ENCODE measurements at places on chromosomes 3 and 15. TPM values are rescaled to one million over a fixed set of nuclear protein-coding genes. Genes with fewer than 3 reads are reported as not detected.
A peak's percentile ranks its signal among the peaks of the same experiment; 100 is the strongest.

The FBXL22 gene
- total RNA-seq, result 0.31 TPM

DNA sequence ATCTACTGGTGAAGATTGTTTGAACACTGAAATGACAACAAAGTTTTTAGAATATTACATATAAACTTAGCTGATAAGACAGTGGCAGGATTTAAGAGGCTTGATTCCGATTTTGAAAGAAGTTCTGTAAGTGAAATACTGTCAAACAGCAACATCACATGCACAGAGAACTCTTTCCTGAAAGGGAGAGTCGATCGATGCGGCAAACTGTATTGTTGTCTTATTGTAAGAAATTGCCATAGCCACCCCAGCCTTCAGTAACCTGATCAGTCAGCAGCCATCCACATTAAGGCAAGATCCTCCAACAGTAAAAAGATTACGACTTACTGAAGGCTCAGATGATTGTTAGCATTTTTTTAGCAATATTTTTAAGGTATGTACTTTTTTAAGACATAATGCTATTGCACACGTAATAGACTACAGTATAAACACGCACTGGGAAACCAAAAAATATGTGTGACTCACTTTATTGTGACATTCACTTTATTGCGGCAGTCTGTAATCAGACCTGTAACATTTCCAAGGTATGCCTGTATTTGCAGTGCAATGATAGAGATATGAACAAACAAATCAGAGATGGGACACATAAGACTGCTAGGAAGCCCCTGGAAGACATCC, 225.6 kb upstream of the UBE2E1 start:
- H3K27me3 ChIP-seq, result no peaks in the 10 kb centered on the region
- peaks cover 4% of the 10 kb centered on the region for H3K4me1 ChIP-seq
- no peak overlapping the region for H3K4me3 ChIP-seq
- DNase-seq, result no peak
- H3K36me3 ChIP-seq, result peaks cover 3% of the 10 kb centered on the region

DNA sequence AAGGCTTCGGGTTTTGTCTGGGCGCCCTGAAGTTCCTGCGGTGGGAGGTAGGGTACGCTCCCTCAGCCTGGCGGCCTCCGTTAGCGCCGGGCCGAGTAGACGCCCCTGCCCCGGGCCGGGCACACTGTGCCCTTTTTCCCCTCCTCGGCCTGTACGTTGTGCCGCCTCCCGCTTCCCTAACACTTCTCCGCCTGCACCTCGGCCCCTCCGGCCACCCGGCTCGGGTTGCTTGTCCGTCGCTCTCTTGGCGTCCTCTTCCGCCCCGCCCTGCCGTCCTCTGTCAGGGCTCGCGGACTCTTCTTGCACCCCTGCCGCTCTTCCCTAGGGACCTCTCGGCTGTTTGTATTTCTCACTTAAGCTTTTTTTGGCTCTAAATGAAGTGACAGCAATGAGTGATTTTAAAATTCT, 384 bp downstream of the KNL1 start:
- H3K27ac ChIP-seq, result peak overlapping the region; percentile 99
- peak overlapping the region; percentile 98 for H3K4me3 ChIP-seq

GRCh38 chr15:66135664-66136063, 117.9 kb downstream of the MEGF11 start:
- H3K4me3 ChIP-seq, result no peak overlapping the region
- H3K4me1 ChIP-seq, result no peaks in the 10 kb centered on the region
- peaks cover 24% of the 10 kb centered on the region for H3K27me3 ChIP-seq
- no peak for DNase-seq
- H3K36me3 ChIP-seq, result no peaks in the 10 kb centered on the region

GRCh38 chr3:111210003-111210711, 138.5 kb downstream of the NECTIN3 start:
- H3K4me1 ChIP-seq, result no peaks in the 10 kb centered on the region
- no peak overlapping the region for H3K27ac ChIP-seq
- no peak overlapping the region for H3K4me3 ChIP-seq
- no peak for DNase-seq

GRCh38 chr3:81602781-81603180, 158.7 kb downstream of the GBE1 start:
- H3K4me1 ChIP-seq, result no peaks in the 10 kb centered on the region
- no peak overlapping the region for H3K27ac ChIP-seq
- no peak overlapping the region for H3K4me3 ChIP-seq
- H3K27me3 ChIP-seq, result no peaks in the 10 kb centered on the region
- H3K36me3 ChIP-seq, result no peaks in the 10 kb centered on the region
- DNase-seq, result no peak

GRCh38 chr3:178851564-178851963, 220.0 kb downstream of the ZMAT3 start:
- no peak overlapping the region for H3K4me3 ChIP-seq
- H3K4me1 ChIP-seq, result peaks cover 7% of the 10 kb centered on the region
- H3K27me3 ChIP-seq, result peaks cover 9% of the 10 kb centered on the region
- no peak for DNase-seq
- H3K36me3 ChIP-seq, result no peaks in the 10 kb centered on the region

- no peak for DNase-seq
- H3K4me1 ChIP-seq, result peaks cover 5% of the 10 kb centered on the region
Measured at GRCh38 chr15:96992817-96993216, 662.3 kb downstream of the NR2F2 start.

The PIGZ gene
- total RNA-seq, result 6.0 TPM

DNA sequence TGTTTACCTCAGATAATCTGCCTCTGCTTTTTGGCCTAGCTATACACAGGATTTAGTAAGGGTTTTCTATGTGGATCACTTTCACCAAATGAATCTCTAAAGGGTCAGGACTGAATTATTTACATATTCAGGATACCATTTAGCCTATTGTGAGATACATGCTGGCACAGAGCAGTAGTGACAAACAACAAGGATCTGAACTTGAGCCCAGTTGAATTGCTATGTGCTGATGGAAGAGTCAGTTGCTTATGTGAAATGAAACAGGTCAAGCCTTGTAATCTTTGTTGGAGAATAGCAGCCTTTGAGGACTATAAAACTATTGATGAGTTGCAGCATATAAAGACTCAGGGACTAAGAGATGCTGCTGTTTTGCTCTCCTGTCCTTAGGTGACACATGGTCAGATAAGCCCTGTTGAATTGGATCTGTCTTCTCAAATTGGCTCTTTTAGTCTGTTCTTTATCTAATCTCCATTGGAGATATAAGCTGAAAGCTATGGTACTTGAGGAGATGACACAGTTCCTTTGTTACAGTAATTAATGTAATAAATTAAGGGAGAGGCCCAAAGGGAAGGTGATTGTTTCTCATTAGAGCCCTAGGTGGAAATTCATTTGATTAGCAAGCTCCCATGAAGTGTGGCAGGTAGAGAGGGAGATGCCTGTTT, 30.4 kb downstream of the ZNF609 start:
- no peak overlapping the region for H3K4me3 ChIP-seq
- no peak for DNase-seq

DNA sequence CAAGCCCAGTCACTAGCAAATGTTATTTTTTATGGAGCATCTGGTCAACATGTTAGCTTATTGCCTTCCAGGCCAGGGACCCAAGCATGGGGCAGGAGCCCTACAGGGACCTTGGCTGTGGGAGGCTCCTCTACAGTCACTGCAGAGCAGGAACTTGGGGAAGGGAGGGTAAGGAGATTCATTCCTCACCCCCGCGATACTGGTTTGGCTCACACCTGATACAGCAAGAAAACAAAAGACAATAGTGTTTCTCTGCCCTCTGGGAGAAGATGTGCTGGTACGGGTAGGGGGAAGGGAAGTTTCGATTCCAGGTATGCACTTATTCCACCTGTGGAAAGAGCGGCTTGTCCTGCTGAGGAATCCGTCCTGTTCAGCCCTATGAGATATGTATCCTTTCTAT, 77.6 kb downstream of the SLC12A8 start:
- H3K4me3 ChIP-seq, result no peak overlapping the region
- no peaks in the 10 kb centered on the region for H3K4me1 ChIP-seq

The HYAL3 gene
- 3.6 TPM for total RNA-seq

The EBLN2 gene
- 14.9 TPM for total RNA-seq

- H3K4me3 ChIP-seq, result no peak overlapping the region
- no peak for DNase-seq
- no peak overlapping the region for H3K27ac ChIP-seq
- no peaks in the 10 kb centered on the region for H3K4me1 ChIP-seq
- H3K36me3 ChIP-seq, result no peaks in the 10 kb centered on the region
- no peaks in the 10 kb centered on the region for H3K27me3 ChIP-seq
Measured at GRCh38 chr3:112273536-112273935, 20.5 kb downstream of the SLC9C1 start.

- no peak overlapping the region for H3K4me3 ChIP-seq
- no peak overlapping the region for H3K27ac ChIP-seq
- no peak for DNase-seq
- H3K36me3 ChIP-seq, result no peaks in the 10 kb centered on the region
- H3K4me1 ChIP-seq, result no peaks in the 10 kb centered on the region
- peaks cover 3% of the 10 kb centered on the region for H3K27me3 ChIP-seq
Measured at GRCh38 chr3:5494905-5495519, 307.5 kb downstream of the EDEM1 start.

- no peak overlapping the region for H3K27ac ChIP-seq
- no peaks in the 10 kb centered on the region for H3K27me3 ChIP-seq
- H3K36me3 ChIP-seq, result peaks cover 17% of the 10 kb centered on the region
- no peaks in the 10 kb centered on the region for H3K4me1 ChIP-seq
- no peak for DNase-seq
Measured at GRCh38 chr15:28219116-28219515, 102.9 kb downstream of the HERC2 start.

GRCh38 chr15:63276342-63277037, 915 bp upstream of the APH1B start:
- H3K27ac ChIP-seq, result peak overlapping the region; percentile 96
- peaks cover 3% of the 10 kb centered on the region for H3K36me3 ChIP-seq
- peak overlapping the region; percentile 92 for H3K4me3 ChIP-seq
- H3K4me1 ChIP-seq, result peaks cover 14% of the 10 kb centered on the region

The NANOGP8 gene
- 0.36 TPM for total RNA-seq

DNA sequence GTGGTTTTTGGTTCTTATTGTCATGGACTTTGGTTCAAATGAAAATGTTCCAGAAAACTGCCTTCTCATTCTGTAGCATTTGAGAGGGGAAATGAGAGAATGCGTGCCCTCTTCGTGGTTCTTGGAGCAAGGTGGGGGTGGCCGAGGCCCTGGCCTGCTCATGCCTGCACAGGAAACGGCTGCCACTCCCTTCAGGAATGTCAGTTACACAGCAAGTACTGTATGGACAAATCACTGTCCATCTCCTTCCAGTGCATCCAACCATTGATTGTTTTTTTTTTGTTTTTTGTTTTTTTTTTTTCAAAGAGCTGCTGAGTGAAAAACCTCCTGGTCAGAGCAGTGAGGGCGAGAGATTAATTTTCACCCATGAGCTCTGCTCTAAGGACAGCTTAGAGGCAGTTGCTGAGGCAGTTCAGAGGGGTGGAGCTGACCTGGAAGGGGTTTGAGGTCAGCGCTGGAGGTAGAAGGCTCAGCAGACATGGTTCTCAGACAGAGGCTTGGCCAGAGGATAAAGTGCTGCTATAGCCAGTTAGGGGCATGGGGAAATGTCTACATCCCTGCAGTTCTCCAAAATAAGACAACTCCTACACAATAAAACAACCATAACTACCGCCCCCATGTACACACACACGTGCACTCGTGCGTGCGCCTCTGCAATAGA, 20.2 kb upstream of the KIF23 start:
- peaks cover 9% of the 10 kb centered on the region for H3K4me1 ChIP-seq
- DNase-seq, result no peak
- H3K4me3 ChIP-seq, result no peak overlapping the region

The CELSR3 gene
- 15.2 TPM for total RNA-seq

GRCh38 chr3:183514021-183514420, 41.5 kb downstream of the KLHL6 start:
- no peaks in the 10 kb centered on the region for H3K27me3 ChIP-seq

- no peak for DNase-seq
- peak overlapping the region; percentile 89 for H3K4me3 ChIP-seq
- peak overlapping the region; percentile 91 for H3K27ac ChIP-seq
- no peaks in the 10 kb centered on the region for H3K27me3 ChIP-seq
- H3K4me1 ChIP-seq, result peaks cover 12% of the 10 kb centered on the region
Measured at GRCh38 chr15:34318277-34319079, 19.1 kb downstream of the SLC12A6 start.

The POPDC2 gene
- total RNA-seq, result 2.9 TPM

The FOXL2NB gene
- not detected for total RNA-seq

The RTP3 gene
- not detected for total RNA-seq

- H3K27me3 ChIP-seq, result no peaks in the 10 kb centered on the region
- H3K4me3 ChIP-seq, result no peak overlapping the region
- H3K4me1 ChIP-seq, result peaks cover 4% of the 10 kb centered on the region
- no peak for DNase-seq
- H3K27ac ChIP-seq, result no peak overlapping the region
Measured at GRCh38 chr3:12948371-12948770, 107.0 kb upstream of the RPL32 start.

- H3K27ac ChIP-seq, result no peak overlapping the region
- no peaks in the 10 kb centered on the region for H3K4me1 ChIP-seq
- H3K4me3 ChIP-seq, result no peak overlapping the region
- H3K36me3 ChIP-seq, result no peaks in the 10 kb centered on the region
- H3K27me3 ChIP-seq, result no peaks in the 10 kb centered on the region
Measured at GRCh38 chr3:148309390-148310035, 388.2 kb upstream of the AGTR1 start.

- H3K4me3 ChIP-seq, result no peak overlapping the region
- no peaks in the 10 kb centered on the region for H3K4me1 ChIP-seq
- H3K27ac ChIP-seq, result no peak overlapping the region
- no peak for DNase-seq
Measured at GRCh38 chr3:171225165-171225564, 198.6 kb upstream of the SLC2A2 start.

- no peak overlapping the region for H3K4me3 ChIP-seq
- H3K27ac ChIP-seq, result no peak overlapping the region
- H3K36me3 ChIP-seq, result no peaks in the 10 kb centered on the region
Measured at GRCh38 chr3:178295292-178295912, 240.8 kb upstream of the KCNMB2 start.

The SLC51A gene
- total RNA-seq, result 0.62 TPM

DNA sequence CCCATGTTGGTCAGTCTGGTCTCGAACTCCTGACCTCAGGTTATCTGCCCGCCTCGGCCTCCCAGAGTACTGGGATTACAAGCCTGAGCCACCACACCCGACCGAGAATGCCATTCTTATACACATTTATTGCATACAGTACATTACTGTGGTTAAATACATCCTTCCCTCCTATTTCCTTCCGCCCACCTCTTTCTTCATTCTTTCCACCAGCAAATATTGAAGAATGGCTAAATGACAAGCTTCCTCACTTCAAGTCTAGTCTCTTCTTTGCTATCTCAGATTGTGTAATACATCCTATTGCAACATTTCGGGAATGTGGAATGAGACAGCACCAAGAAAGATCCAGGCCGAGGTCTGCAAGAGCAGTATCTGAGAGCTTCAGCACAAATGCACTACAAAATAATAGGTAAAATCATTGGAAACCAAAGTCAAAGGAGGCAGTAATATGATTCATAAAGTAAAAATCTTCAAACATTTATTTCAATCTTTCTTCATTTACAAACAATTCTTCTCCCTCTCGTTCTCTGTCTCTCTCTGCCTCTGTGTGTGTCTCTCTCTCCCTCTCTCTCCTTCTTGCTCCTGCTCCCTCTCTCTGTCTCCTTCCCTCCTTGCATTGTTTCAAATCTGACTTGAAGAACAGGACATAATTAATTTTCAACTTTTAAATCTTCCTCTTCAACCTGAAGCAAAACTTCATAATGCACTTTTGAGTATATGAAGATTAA, 94.7 kb upstream of the TGFBR2 start:
- H3K4me3 ChIP-seq, result no peak overlapping the region
- DNase-seq, result no peak
- H3K27ac ChIP-seq, result no peak overlapping the region
- no peaks in the 10 kb centered on the region for H3K36me3 ChIP-seq

The LMAN1L gene
- not detected for total RNA-seq

Measured in progenitor cell of endocrine pancreas (in vitro differentiated cells).